ENCODE measurements at places on chromosomes 5 and 9. TPM values are rescaled to one million over a fixed set of nuclear protein-coding genes. Genes with fewer than 3 reads are reported as not detected.

DNA sequence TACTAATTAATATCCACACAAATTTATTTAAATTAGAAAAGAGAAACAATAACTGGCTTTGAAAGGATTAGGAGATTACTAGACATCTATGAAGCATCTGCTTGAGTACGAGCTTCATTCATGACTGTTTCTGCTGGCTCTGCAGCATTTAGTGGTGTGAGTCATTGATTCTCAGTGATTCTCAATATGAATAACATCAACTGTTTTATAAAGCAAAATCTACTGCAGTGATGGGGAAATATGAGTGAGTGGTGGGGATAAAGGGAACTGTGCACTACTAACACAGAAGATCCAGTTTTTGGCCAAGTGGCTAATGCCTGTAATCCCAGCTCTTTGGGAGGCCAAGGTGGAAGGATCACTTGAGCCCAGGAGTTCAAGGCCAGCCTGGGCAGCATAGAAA lies 8.4 kb downstream of the FNBP1 start:
- DNase-seq: no peak

DNA sequence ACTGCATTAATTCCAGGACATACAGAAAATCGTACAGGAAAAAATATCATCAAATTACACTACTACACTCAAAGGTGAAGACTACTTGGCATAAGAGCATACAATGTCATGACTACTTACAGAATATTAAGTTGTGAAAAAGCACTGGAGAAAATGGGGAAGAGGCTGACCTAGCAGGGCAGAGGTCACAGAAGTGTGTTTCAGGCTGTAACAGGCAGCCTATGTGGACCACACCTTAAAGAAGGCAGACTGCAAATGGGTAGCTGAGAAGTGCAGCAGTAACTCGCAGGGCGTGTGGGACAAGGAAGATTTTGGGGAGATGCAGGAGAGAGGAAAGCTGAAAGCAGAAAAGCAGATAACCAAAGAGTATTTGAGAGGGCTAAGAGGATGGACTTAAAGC lies 167.0 kb upstream of the PIK3R1 start:
- no peak for DNase-seq

DNA sequence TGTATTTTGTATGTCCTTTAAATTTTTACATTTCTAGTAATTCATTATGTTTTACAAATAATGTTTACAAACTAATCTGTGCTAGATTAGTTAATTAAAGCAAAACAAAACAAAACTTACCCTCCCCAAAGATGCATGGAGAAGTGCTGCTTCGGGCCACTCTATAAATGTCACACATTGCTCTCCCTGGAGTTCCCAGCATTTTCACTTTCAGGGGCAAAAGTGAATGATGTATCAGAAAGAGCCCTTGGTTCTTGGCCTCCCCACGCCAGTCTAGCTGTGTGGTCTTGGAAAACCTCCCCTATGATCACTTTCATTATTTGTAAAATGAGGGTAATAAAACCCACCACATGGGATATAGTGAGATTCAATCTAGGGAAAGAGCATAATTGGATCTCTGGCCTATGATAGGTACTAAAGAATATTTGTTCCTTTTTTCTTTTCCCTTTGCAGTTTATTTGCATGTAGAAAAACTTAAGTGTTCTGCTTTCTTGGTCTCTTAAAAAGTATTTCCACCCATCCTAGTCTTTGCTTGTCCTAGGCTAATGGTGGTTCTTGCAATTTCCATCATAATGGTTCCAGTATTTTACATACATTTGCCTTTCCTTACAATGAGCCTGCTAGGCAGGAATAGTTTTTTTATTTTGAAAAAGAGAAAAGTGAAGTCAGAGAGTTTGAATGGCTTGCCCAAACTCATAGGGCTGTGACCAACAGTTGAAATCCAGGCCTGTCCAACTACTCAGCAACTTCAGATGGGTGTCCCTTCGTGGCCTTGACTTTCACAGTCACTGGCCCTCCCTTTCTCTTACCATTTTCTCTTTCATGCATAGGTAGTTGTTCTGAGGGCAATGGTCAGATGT lies 184.5 kb upstream of the KLF4 start:
- no peak for DNase-seq

Gene ACTBL2
- total RNA-seq: 0.16 TPM

Gene CYLC2
- not detected for total RNA-seq

Gene IFNK
- total RNA-seq: not detected

Gene INSL6
- total RNA-seq: not detected

Gene RAB3C
- not detected for total RNA-seq

Gene TAF11L11
- not detected for total RNA-seq

Measured in HT-29 (cell line).